Activated CD4-positive, alpha-beta memory T cell treated with anti-CD3 and anti-CD28 coated beads for 36 hours (primary cell): ENCODE measurements at places on chromosomes 1 and 21. TPM values are rescaled to one million over a fixed set of nuclear protein-coding genes. Genes with fewer than 3 reads are reported as not detected.
A peak's percentile ranks its signal among the peaks of the same experiment; 100 is the strongest.

GRCh38 chr1:91278754-91279153 is 125.9 kb downstream of the HFM1 start:
- H3K4me3 ChIP-seq = no peak overlapping the region
- H3K36me3 ChIP-seq = no peaks in the 10 kb centered on the region
- no peak overlapping the region for H3K27ac ChIP-seq
- no peaks in the 10 kb centered on the region for H3K27me3 ChIP-seq

DNA sequence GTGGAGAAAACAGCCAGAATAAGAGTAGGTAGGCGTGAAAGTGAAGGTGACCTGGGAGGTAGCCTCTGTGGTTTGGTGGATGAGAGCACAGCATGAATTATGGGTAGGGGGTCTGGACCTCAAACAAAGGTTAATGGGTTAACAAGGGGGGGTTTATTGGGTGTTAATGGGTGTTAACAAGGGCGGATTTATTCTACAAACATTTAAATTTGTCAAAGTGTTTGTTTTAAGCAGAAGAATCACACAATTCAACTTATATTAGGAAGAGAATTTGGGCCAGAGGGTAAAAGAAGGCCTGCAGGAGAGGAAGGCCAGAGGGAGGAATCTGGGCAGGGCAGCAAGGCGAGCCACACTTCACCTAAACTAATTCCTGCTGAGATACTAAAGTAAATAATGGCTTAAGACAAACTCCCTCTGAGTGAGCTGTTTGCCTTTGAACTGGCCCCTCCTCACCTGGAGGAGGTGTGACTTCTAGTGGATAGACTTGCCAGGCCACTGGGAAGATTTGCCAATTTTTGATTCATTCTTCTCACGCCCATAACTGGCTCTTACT is 191.7 kb downstream of the GIPC2 start:
- H3K4me3 ChIP-seq = no peak overlapping the region
- H3K27ac ChIP-seq = no peak overlapping the region
- no peaks in the 10 kb centered on the region for H3K36me3 ChIP-seq
- no peak for DNase-seq
- H3K27me3 ChIP-seq = no peaks in the 10 kb centered on the region
- H3K4me1 ChIP-seq = no peaks in the 10 kb centered on the region

DNA sequence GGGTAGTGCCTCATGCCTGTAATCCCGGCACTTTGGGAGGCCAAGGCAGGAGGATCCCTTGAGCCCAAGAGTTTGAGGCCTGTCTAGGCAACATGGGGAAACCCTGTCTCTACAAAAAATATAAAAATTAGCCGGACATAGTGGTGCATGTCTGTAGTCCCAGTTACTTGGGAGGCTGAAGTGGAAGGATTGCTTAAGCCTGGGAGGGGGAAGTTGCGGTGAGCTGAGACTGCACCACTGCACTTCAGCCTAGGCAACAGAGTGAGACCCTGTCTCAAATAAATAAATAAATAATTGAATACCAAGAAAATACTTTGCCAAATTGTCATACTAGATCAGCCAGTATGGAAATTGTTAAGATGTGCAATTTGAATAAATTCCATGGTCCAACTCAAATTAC is 5.9 kb upstream of the RBBP5 start:
- H3K27ac ChIP-seq = no peak overlapping the region
- no peaks in the 10 kb centered on the region for H3K36me3 ChIP-seq
- peaks cover 6% of the 10 kb centered on the region for H3K4me1 ChIP-seq
- DNase-seq = no peak

The UTS2 gene
- total RNA-seq = not detected

DNA sequence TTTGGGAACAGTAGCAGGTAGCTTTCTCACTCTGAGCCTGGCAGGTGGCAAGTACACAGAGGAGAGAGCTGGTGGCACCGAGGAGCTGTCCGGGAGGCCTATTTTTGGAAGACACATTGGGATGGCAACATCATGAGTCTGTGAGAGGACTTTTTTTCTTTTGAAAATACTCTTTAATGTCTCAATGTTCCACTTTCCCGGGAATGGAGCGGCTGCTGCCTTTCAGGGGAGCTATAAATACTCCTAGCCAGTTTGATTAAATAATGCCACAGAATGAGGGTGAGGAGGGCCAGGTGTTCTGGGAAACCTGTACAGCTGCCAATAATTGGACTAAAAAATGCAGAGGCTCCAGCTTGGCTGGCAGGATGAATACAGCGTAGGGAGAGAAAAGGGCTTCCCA is 93.3 kb upstream of the COG2 start:
- no peaks in the 10 kb centered on the region for H3K36me3 ChIP-seq
- H3K27ac ChIP-seq = no peak overlapping the region
- H3K4me3 ChIP-seq = no peak overlapping the region
- no peaks in the 10 kb centered on the region for H3K4me1 ChIP-seq
- DNase-seq = no peak
- H3K27me3 ChIP-seq = peaks cover 23% of the 10 kb centered on the region

GRCh38 chr1:227734546-227734855 is 601 bp downstream of the JMJD4 start:
- peak overlapping the region; percentile 50 for H3K27ac ChIP-seq
- peak; percentile 22 for DNase-seq
- peaks cover 8% of the 10 kb centered on the region for H3K36me3 ChIP-seq
- no peaks in the 10 kb centered on the region for H3K27me3 ChIP-seq
